ENCODE measurements at places on chromosomes 16 and 17.

GRCh38 chr17:16171613-16172012 lies 43.7 kb downstream of the NCOR1 start:
- no peak for DNase-seq

GRCh38 chr16:72561-73548 lies at the start of gene RHBDF1:
Gene RHBDF1 (minus strand): TSS chr16:72631. CDS start chr16:65015, 7,616 bp downstream.
- peak; percentile 79 for DNase-seq

- no peak for DNase-seq
Observed at GRCh38 chr17:30388321-30389179, 9.8 kb downstream of the CPD start.

DNA sequence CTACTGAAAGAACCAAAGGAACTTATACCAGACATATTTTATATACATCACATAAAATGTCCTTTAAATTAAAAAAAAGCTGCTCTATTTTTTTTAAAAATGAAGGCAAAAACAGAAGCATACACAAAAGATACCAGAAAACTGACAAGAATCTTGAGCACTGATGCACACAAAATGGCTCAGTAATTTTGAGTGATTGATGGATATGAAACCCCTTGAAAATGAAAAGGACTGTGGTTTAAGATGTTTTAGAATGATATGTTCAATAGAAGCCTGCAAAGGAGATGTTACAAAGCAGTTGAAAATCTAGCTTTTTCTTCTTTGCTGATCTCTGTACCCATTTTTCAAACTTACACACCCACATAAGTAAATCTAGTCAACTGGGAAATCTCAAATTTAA lies 2.7 kb downstream of the C16orf87 start:
- no peak for DNase-seq

GRCh38 chr17:47844227-47844626 lies 3.2 kb upstream of the SCRN2 start:
- DNase-seq: no peak
